ENCODE measurements at places on chromosomes 1 and 21. TPM values are rescaled to one million over a fixed set of nuclear protein-coding genes. Genes with fewer than 3 reads are reported as not detected.

The PRKAA2 gene
- 3.8 TPM for total RNA-seq

The DNTTIP2 gene
- 17.8 TPM for total RNA-seq

The FCRL2 gene
- total RNA-seq: not detected

The ACTN2 gene
- total RNA-seq: 0.67 TPM

The TP73 gene
- 0.13 TPM for total RNA-seq

GRCh38 chr1:244325056-244325758 lies 126.5 kb downstream of the ADSS2 start:
- no peak for DNase-seq

DNA sequence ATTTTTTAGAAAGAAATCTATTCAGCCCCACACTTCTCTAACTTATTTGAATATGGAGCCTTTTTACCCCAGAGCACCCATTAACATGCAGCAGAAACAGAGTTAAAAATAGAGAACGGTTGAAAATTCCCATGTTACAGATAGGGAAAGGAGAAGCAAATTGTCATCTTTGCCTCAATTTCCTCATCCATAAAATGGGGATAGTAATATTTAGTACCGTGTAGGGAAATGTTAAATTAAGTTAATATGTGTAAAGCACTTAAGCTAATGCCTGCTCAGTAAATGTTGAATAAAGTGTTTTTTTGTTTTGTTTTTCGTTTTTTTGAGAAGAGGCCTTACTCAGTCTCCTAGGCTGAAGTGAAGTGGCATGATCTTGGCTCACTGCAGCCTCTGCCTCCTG lies 50.3 kb downstream of the NAV1 start:
- no peak for DNase-seq

DNA sequence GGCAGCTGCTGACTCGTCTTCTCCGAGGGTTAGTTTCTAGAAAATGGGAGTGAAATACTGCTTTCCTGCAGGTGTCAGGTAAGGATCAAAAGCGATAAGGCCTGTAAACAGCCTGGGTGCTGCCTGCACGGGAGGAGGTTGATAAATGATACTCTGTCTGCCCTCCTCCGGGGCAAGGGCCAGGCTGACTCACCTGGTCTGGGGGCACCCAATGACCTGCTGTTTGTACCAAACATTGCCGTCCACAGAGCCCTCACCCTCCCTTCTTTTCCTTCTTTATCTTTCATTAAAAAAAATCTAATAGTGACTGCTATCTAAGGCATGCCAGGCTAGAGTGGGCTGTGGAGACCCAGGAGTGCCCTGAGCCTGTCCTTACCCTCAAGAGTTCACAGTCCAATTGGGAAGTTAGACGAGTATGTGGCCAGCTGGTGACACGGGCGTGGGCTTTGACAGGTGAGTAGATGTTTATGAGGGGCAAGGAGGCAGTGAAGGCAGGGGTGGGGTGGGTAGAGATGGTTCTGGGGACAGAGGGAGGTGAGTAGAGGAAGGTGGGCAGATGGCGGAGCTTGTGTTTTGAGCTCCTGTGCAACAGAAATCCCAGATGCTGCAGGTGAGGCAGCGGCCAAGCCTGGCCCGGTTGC lies 16.2 kb downstream of the EDN2 start:
- DNase-seq: no peak

DNA sequence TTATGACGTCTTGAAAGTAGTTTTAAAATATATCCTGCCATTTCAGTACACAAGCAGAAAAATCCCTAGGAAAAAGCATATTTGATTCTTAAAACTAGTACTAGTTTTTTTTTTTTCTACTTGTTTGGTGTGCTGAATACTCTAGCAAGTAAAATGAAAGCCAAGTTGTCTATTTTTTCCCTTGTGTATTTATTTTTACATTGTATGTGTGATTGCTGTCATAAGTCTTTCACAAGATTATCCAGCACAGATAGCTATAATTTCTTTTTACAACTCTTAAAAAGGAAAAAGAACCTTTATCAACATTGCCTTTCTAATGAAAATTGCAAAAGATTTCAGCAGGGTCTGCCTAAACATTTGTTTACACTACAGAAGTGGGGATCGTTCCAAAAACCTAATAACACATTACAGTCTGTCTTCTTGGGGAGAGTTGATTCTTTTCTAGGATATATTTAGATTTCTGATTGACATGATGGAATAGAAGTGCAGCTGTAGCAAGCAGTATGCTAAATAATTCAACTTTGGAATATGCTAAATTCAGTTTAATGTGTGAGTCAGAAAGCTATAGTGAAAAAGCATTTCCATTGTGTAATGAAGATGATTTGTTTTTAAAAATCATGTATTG lies 2.5 kb downstream of the DR1 start:
- no peak for DNase-seq

GRCh38 chr1:110583505-110583904 lies 22.7 kb downstream of the KCNA2 start:
- no peak for DNase-seq

GRCh38 chr1:9437961-9438430 lies 101.3 kb upstream of the SLC25A33 start:
- DNase-seq: no peak

DNA sequence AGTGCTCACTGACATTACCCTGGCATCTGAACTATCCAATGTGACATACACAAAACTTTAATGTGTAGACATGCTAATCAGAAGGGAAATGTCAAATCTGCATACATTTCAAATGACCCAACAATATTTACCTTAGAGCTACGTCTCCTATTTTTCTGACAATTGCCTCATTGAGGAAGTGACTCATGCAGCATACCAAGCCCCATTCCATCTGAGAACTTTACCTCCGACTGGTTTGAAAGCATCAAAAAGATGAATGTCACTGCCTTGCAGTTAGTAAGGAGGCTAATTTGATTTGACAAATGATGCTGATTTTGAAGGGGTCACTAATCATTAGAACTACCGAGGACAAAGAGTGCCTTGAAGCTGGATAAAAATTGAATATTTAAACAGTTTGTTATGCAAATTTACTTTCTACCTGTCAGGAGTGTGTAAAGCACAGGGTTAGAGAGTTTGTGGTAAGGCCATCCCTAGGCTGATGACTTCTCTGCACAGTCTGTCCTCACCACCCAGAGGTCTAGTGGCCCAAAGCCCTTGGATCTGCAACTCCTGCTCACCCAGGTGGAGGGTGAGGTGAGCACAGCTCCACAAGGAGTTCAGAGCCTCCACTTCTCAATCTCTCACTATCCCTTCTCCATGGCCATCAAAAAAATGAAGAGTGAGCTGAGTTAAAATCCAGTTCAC lies 500.3 kb upstream of the C1orf87 start:
- no peak for DNase-seq
